ENCODE measurements at places on chromosomes 4 and X. TPM values are rescaled to one million over a fixed set of nuclear protein-coding genes. Genes with fewer than 3 reads are reported as not detected.

SSX3 gene
- polyA plus RNA-seq = not detected

QRFPR gene
- polyA plus RNA-seq = not detected

ESX1 gene
- not detected for polyA plus RNA-seq

PABPC5 gene
- 0.60 TPM for polyA plus RNA-seq

SH3RF1 gene
- 14.4 TPM for polyA plus RNA-seq

SULT1B1 gene
- 29.8 TPM for polyA plus RNA-seq

GNRHR gene
- polyA plus RNA-seq = not detected

SCML2 gene
- 1.2 TPM for polyA plus RNA-seq

- no peak overlapping the region for H3K4me3 ChIP-seq
- no peaks in the 10 kb centered on the region for H3K36me3 ChIP-seq
- no peaks in the 10 kb centered on the region for H3K27me3 ChIP-seq
- no peaks in the 10 kb centered on the region for H3K4me1 ChIP-seq
- DNase-seq = no peak
- no peak overlapping the region for H3K27ac ChIP-seq
These were observed 21.6 kb downstream of the TSPAN6 start for GRCh38 chrX:100615005-100615404.

DNA sequence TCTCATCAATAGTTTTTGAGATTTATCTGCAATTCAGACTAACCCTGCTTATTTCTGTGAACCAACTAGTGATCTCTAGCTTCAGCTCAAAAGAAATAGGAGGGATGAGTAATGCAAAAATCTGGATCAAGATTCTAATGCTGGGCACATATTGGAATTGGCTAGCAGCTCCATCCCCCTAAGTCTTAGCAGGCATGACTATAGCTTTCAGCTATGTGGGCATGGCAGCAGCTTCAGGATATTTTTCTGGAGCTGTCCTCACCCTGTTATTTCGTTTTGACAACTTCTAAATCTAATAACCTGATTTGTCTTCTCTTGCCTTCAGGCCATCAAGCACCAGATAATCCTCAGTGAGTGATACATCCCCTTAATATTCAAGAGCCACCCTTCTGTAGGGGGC is 50.8 kb upstream of the GNPDA2 start:
- no peaks in the 10 kb centered on the region for H3K27me3 ChIP-seq
- no peaks in the 10 kb centered on the region for H3K4me1 ChIP-seq
- no peak overlapping the region for H3K27ac ChIP-seq
- no peaks in the 10 kb centered on the region for H3K36me3 ChIP-seq

DNA sequence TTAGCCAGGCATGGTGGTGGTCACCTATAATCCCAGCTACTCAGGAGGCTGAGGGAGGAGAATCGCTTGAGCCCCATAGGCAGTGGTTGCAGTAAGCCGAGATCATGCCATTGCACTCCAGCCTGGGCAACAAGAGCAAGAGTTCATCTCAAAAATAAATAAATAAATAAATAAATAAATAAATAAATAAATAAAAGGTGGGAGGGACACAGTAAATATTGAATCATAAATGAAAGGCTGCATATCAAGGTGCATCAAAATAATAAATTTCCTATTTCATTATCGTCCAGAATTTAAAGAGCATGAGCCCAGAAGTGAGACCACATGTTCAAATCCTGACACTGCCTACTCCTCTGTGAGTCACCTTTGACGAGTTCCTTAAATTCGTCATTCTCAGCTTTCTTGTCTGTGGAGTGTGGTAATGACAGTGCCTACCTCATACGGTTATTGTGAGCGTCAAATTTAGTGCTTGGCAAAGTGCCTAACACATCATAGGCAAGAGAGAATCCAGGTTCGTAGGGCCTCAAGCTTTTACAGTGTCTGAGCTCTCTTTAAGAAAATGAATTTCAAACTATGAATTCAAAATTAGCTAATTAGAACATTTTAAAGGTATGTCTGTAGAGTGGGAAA is 49.9 kb downstream of the IL15 start:
- peak overlapping the region; percentile 18 for H3K27ac ChIP-seq
- no peak overlapping the region for H3K4me3 ChIP-seq
- DNase-seq = no peak
- H3K4me1 ChIP-seq = peaks cover 13% of the 10 kb centered on the region
- no peaks in the 10 kb centered on the region for H3K27me3 ChIP-seq
- H3K36me3 ChIP-seq = no peaks in the 10 kb centered on the region

DNA sequence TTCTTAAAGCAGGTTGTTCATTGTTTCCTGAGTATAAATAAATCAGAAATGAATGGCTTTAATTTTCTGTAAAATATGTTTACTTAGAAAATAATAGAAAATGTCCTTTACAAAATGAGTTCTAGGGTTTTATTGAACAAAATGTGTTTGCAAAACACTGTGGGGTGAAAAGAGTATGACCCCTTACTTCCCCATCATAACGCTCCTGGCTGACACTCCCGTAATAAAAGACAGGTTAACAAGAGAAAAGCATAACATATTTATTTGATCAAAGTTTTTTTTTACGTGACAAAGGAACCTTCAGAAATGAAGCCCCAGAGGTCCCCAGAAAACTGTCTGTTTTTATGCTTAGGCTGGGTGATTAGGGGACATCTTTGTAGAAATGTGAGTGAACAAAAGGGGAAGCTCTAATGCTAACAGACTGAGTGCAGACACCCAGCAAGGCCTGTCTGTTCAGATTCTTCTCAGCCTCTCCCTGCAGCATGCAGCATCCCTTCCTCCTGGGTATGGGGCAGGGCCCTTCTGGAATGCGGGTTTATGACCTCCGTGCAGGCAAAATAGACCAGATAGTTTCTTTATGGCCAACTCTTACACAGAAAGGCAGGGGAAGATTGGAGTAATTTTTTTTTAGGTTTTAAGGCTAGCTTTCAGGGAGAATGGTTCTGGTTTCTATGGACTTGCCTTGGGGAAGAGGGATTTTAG is 26.1 kb downstream of the ZFP42 start:
- DNase-seq = no peak
- H3K36me3 ChIP-seq = no peaks in the 10 kb centered on the region
- no peaks in the 10 kb centered on the region for H3K4me1 ChIP-seq

GRCh38 chr4:121633653-121634052 is 63.1 kb downstream of the ANXA5 start:
- H3K4me3 ChIP-seq = no peak overlapping the region
- H3K27me3 ChIP-seq = no peaks in the 10 kb centered on the region
- no peaks in the 10 kb centered on the region for H3K4me1 ChIP-seq
- H3K36me3 ChIP-seq = no peaks in the 10 kb centered on the region
- no peak overlapping the region for H3K27ac ChIP-seq

DNA sequence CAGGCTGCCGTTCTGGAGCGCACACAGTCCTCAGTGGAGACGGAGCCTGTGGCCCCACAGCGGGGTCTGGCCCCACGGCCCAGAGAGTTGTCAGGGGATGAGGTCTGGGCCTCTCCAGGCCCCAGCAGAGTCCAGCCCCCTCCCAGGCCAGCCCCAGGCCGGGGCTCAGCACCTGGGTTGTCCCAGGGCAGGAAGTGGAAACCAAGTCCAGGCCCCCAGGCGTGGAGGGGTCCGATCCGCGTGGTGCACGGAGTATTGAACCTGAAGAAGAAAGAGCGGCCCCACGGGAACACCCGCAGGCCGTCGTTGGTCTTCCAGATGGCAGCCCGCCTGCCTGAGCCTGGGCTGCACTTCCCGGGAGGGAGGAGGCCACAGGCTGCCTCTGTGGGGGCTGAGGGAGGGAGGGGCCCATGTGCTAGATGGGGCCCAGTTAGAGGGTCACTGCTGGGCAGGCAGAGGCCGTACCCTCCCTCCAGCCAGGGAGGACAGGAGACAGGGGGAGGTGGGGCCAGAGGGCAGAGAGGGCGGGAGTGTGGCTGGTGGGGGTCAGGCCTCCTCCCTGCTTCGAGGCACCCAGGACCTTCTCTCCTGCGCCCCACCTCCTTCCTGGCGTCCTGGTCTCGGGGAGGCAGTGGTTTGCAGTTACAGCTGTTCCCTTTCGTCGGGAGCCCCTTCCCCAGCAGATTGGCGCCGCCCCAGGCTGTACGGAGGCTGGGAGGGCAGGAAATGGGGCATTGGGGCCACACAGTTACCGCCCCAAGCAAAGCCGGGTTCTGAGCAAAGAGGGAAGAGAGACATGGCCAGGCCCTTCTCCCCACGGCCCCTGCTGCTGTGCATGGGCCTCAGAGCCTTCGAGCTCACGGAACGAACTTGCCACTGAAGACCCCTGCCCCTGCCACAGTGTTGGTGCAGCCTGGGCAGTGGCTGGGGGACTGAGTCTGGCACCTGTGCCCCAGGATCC is 8.1 kb downstream of the HGFAC start:
- H3K4me1 ChIP-seq = no peaks in the 10 kb centered on the region
- no peaks in the 10 kb centered on the region for H3K27me3 ChIP-seq
- no peak overlapping the region for H3K27ac ChIP-seq
- H3K4me3 ChIP-seq = no peak overlapping the region
- H3K36me3 ChIP-seq = no peaks in the 10 kb centered on the region

GRCh38 chr4:71941001-71941400 is 90.8 kb upstream of the NPFFR2 start:
- no peak for DNase-seq
- no peaks in the 10 kb centered on the region for H3K36me3 ChIP-seq
- H3K27me3 ChIP-seq = no peaks in the 10 kb centered on the region
- H3K4me1 ChIP-seq = no peaks in the 10 kb centered on the region
- H3K4me3 ChIP-seq = no peak overlapping the region
- no peak overlapping the region for H3K27ac ChIP-seq

GRCh38 chr4:53193111-53193510 is 172.8 kb downstream of the SCFD2 start:
- H3K27ac ChIP-seq = no peak overlapping the region
- no peak overlapping the region for H3K4me3 ChIP-seq
- no peak for DNase-seq
- no peaks in the 10 kb centered on the region for H3K27me3 ChIP-seq

DNA sequence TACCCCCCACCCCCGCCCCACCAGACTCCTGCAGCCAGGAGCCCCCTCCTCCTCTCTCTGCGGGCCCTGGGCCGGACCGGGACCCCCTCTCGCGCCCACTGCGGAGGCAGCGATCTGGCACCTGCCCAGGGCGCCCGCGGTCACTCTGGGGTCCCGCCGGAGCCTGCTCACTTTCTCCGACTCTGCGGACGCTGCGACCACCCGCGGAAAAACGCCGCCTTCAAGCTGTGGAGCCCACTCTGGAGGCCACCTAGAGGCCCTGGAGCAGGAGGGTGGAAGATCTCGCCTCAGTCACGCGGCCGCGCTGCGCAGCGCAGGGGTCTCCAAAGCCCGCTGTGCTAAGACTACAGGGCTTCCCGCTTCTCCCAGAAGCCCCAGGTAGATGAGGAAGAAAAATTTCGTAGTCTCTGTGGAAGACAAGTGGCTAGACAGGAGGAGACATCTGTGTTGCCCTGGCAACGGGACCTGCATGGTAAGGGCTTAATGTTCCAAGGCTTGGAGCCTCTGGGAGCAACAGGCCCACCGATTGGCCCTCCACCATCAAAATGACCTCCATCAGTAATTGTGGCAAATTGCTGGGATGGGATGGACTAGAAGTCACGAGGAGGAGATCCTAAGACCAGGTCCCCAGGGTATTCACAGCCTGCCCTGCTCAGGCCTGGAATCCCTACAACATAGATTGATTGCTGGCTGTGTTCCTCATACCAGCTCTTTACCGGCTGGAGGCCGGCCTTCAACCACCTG is at the start of gene PNMA6F:
Gene PNMA6F, minus strand, starts transcription at position 387 of the 744 bp plus-strand sequence. CDS start 1,093 bp downstream, outside the sequence.
- no peaks in the 10 kb centered on the region for H3K36me3 ChIP-seq
- no peaks in the 10 kb centered on the region for H3K27me3 ChIP-seq
- no peak within 1 kb of the TSS for H3K27ac ChIP-seq
- no peak for DNase-seq
- no peak within 1 kb of the TSS for H3K4me3 ChIP-seq

DNA sequence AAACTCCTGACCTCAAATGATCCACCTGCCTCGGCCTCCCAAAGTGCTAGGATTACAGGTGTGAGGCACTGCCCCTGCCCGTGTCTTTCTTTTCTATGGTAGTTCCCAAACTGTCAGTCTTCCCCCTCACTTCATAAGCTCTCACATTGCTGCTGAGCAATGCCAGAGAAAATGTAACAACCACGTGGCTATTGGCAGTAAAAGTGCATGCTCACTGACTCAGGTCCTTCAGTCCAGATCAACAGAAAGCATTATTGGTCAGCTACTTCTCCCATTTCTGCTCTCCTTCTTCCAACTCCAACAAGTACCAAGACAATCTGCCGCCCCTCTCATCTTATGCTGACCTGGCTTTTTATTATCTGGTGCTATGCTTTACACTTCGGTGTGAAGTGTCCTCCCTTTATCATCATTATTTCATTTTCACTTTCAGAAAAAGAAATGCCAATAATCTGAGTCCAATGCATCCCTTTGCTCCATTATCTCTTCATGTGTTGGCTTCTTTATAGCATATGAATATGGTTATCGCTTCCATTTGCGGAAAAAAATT is 133.8 kb upstream of the UGT8 start:
- H3K36me3 ChIP-seq = no peaks in the 10 kb centered on the region
- H3K27ac ChIP-seq = no peak overlapping the region
- H3K4me3 ChIP-seq = no peak overlapping the region

DNA sequence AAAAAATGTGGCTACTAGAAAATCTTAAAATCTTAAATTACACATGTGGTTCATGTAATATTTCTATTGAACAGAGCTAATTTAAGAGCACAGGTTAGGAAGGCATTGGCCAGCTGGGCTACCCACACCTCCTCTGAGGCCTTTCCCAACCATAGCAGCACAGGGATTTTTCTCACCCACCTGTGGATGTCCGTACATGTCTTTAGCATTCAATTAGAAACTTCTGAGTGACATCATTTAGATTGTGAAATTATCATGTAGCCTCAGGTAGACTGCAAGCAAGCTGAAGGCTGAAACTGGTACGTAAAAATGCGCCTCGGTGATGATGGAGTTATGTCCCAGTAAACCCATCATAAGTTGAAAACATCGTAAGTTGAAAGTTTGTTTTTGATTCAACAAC is 31.2 kb downstream of the SCARB2 start:
- no peak overlapping the region for H3K4me3 ChIP-seq
- peaks cover 11% of the 10 kb centered on the region for H3K4me1 ChIP-seq
- no peak overlapping the region for H3K27ac ChIP-seq
- H3K27me3 ChIP-seq = no peaks in the 10 kb centered on the region
- no peak for DNase-seq

GRCh38 chrX:40920351-40920750 is 164.9 kb upstream of the USP9X start:
- no peaks in the 10 kb centered on the region for H3K36me3 ChIP-seq
- no peaks in the 10 kb centered on the region for H3K27me3 ChIP-seq
- no peak overlapping the region for H3K27ac ChIP-seq
- no peaks in the 10 kb centered on the region for H3K4me1 ChIP-seq
- H3K4me3 ChIP-seq = no peak overlapping the region
- DNase-seq = no peak

GRCh38 chrX:87874043-87874442 is 356.4 kb downstream of the KLHL4 start:
- H3K4me3 ChIP-seq = no peak overlapping the region
- H3K27ac ChIP-seq = no peak overlapping the region
- no peaks in the 10 kb centered on the region for H3K4me1 ChIP-seq
- DNase-seq = no peak
- H3K36me3 ChIP-seq = no peaks in the 10 kb centered on the region

GRCh38 chr4:121472937-121473721 is 92.3 kb upstream of the QRFPR start:
- no peak overlapping the region for H3K27ac ChIP-seq
- DNase-seq = no peak
- no peaks in the 10 kb centered on the region for H3K4me1 ChIP-seq
- H3K36me3 ChIP-seq = no peaks in the 10 kb centered on the region

All from sigmoid colon (tissue), 7 donors.